Stimulated activated CD4-positive, alpha-beta T cell treated with anti-CD3 and anti-CD28 coated beads, Interleukin-15, amount 100 ng/mL, for 1 hour (primary cell): ENCODE measurements at places on chromosomes 13 and 19.

- DNase-seq: no peak
Observed at GRCh38 chr19:17423429-17424208, 3.8 kb downstream of the MVB12A start.

GRCh38 chr13:112065867-112066623, 904 bp upstream of the SOX1 start:
- no peak for DNase-seq

DNA sequence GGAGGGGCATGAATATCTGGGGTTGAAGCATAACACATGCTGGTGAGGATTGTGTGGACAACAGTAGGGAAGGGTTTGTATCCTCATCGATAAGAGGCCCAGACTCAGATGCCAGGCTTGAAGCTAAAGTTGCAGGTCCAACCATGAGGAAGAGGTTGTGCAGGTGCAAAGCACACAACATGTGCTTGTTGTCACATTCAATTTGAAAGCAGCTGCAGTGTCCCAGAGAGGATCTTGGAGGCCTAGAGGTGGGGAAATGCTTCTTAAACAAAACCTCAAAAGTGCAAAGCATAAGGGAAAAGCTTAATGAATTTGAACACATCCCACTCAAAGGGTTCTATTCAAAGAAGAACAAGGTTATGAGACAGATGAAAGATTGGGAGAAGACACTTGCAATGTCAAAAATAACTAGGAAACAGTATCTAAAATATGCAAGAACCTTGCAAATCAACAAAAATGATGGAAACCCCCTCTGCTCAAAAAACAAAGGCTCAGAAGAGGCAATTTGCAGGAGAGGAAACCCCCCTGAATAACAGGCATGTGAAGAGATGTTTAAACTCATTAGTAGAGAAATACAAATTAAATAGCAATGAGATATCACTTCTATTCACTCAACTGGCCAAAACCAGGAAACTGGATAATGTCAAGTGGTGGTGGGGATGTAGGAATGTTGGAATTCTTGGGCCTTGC, 187.1 kb downstream of the KATNAL1 start:
- DNase-seq: no peak

GRCh38 chr13:52158629-52159158, 703 bp downstream of the NEK3 start:
- DNase-seq: no peak
